Left renal pelvis (tissue), 4 donors: ENCODE measurements at places on chromosomes 11 and 22.

GRCh38 chr11:111019871-111020670 is 225.5 kb upstream of the POU2AF2 start:
- DNase-seq = no peak

- no peak for DNase-seq
Observed at GRCh38 chr22:33429281-33429680, 371.1 kb upstream of the SYN3 start.

- DNase-seq = no peak
Observed at GRCh38 chr22:42994276-42994916, 20.6 kb downstream of the PACSIN2 start.

- DNase-seq = no peak
Observed at GRCh38 chr11:133927690-133928627, 28.8 kb downstream of the IGSF9B start.

DNA sequence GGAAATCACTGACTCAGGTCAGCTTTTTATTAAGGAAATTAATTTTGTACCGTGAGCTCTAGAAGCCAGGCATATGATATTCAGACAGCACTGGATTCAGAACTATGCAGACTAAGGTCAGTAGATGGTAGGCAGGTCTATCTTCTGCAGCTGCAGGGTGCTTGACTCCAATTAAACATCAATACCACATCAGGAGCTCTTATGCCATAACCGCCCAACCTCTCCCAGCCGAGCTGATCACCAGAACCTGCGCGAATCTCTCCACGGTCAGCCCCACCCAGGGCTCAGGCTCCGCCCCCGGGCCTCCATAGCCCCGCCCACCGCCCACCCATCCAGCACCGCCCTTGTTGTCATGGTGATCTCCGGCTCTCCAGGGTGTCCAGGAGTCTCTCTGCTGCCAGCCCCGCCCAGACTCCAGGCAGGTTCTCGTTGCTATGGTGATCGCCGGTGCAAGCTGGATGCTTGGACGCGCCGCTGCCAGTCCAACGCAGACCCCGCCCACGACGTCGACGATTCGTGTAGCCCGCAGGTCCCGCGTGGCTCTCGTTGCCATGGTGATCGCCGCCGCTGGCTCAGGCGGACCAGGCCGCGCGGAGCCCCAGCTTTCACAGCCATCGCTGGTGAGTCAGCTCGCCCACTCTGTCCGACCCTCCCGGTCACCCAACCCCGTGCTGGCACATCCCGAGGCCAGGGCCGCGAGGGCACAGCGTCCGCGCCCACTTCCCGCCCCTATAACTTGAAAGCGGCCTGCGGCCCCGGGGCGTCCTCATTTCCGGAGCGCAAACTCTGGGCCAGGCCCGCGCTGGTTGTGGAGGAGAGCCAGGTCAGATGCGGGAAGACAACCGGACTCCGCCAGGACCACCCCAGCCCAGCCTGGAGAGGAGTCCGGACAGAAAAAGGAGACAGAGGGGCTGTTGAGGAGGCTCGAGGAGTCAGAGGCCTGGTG is at the start of gene RAB36:
Gene RAB36, plus strand, starts transcription at position 546 of the 946 bp plus-strand sequence. CDS start 1,140 bp downstream, outside the sequence.
- DNase-seq = peak; percentile 91

DNA sequence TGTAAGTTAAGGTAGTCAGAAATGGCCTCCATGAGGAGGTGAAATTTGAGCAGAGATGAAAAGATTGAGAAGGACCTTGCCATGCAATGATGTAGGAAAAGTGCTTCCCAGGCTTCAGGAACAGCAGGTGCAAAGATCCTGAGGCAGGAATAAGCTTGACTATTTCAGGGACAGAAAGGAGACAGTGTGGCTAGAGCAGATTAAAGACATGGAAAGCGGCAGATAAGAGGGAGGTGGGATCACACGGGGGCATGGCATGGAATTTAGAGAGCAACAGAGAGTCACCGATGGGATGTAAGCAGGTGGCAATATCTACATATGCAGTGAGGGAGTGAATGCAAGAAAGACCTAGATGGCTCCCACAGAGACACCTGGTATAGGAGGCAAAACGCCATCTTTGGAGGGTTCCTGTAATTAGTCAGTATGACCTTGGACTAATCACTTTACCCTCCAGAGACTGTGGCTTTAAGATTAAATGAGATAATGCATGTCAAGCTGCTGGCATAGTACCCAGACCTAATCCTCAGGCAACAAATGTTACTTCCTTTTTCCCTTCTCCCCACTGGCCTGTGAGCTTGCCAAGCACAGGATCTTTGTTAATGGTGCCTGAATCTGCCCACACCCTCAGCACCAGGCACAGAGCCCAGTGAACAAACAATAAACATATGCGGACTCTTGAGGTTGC is 24.6 kb upstream of the ACER3 start:
- DNase-seq = no peak

GRCh38 chr22:35135165-35135564 is 69.2 kb downstream of the ISX start:
- no peak for DNase-seq

DNA sequence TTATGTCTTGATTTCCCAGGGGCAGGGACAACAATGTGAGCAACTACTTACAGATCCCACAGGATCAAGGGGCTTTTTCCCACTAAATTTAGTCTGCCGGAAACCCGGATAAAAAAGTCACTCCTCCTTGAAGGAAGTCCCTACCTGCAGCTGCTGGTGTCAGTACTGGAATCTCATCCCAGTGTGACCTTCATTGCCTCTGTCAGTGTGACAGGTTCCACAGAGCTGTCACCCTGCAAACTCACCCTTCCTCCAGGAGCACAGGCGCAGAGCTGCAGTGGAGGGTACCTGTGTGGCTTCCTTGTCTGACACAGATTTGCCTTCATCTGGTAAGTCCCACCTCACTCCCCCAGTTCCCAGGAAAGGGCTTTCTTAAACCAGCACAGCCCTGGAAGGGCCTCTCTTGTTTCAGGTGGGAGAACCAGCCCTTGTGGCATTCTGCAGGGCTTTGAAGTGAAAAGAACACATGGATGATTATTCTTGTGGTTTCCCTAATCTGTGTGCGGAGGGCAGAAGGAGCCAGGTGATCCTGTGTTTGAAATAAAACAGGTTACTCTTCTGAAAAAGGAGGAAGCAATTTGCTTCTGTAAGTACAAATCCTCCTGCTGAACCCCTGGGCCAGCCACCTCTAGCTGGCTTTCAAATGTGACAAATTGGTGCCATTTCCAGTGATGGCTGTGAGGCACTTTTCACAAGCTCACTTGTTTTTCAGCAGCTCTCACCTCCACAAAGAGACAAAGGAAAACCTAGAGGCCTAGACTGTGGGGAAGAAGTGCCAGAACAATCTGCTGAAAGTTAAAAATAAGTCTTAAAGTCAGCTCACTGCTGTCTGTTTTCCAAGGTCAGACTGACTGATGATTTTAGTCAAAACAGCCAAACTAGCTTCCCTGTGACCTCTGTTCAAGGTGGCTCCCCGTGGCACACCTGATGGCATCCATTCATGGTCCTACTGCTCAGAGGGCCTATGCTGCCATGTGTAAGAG is 9.2 kb upstream of the PRSS23 start:
- DNase-seq = no peak

GRCh38 chr11:124917115-124917637 is 1.9 kb upstream of the HEPN1 start:
- DNase-seq = no peak

DNA sequence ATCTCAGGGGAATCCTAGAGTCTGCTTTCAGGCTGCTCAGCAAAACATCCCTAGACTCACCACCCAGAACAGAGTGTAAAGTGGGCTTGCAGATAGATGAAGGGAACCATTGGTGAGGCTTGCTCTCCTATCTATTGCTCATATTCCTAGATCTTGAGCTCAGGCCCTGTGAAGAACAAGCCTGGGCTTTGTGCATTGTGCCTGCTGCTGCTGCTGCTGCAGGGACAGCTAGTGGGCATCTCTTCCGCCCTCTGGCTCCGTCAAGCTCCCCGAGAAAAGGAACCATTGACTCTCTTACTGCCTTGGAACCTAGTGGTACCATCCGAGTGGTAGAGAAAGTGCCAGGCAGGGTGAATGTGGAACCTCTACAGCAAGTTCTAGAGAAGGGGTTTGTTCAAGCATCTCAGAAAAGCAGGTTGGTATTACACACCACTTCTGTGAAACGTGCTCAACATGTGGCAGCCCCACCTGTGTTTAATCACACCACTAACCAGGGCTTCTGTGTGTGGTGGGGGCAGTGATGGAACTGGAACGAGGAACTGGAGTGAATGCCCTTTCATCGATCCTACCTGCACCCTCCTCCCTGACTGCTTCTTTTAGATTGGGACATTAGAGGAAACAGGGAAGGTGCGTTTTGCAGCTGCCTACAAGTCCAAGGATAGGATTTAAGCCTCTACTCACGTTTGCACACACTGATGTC is 4.4 kb downstream of the BACE1-AS start:
- no peak for DNase-seq

GRCh38 chr11:102518296-102519094 is 12.1 kb downstream of the MMP7 start:
- DNase-seq = no peak

GRCh38 chr11:46034041-46034440 is 87.2 kb downstream of the PHF21A start:
- no peak for DNase-seq

- no peak for DNase-seq
Observed at GRCh38 chr11:76664578-76665061, 5.9 kb downstream of the LRRC32 start.
